Right cardiac atrium (tissue), 5 donors: ENCODE measurements at places on chromosomes 3 and 15. TPM values are rescaled to one million over a fixed set of nuclear protein-coding genes. Genes with fewer than 3 reads are reported as not detected.

- DNase-seq, result no peak
Measured at GRCh38 chr15:71093054-71094024, 21.9 kb upstream of the THSD4 start.

DNA sequence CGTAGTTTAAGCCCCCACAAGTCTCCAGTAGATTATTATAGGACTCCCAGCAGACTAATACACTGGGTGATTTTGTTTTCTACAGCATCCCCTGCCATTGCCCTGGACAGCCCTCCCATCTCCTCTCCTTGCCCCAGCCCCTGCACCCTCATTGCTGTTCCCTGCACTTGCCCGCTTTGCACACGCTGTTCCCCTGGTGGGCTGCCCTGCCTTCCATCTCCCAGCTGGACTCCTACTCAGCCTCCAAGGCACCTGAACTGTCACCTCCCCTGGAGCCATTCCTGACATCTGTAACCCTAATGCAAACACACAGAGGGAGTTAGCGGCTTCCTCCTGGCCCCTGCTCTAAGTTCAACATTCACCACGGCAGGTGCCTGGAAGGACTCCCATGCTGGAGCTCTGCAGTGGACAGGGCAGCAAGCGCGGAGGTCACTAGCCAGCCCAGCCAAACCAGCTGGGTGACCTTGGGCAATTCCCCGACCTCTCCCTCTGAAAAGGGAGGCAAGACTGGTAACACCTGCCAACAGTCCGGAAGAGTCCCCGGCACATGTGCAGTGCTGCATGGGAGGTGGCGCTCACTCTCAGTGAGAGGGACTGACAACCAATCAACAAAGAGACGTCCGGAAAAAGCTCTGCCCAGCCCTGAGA is 38.8 kb upstream of the IQSEC1 start:
- DNase-seq, result no peak

DNA sequence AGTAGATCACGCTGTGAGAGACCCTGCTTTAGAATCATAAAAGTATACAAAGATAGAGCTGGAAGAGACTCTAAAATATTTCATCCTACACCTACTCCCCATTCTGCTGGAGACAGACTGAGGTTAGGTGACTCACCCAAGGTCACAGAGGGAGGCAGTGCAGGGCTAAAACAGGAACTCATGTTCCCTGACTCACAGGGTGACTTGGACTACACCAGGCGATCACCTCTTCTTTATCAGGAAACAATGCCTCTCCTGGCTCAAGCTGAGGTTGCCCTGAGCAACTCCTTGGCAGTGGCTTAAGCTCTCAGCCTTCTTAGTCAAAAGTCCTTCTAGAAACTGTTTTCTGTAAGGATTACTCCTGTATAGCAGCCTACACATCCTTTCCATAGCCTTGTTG is 26.4 kb upstream of the TNFAIP8L3 start:
- DNase-seq, result no peak

DNA sequence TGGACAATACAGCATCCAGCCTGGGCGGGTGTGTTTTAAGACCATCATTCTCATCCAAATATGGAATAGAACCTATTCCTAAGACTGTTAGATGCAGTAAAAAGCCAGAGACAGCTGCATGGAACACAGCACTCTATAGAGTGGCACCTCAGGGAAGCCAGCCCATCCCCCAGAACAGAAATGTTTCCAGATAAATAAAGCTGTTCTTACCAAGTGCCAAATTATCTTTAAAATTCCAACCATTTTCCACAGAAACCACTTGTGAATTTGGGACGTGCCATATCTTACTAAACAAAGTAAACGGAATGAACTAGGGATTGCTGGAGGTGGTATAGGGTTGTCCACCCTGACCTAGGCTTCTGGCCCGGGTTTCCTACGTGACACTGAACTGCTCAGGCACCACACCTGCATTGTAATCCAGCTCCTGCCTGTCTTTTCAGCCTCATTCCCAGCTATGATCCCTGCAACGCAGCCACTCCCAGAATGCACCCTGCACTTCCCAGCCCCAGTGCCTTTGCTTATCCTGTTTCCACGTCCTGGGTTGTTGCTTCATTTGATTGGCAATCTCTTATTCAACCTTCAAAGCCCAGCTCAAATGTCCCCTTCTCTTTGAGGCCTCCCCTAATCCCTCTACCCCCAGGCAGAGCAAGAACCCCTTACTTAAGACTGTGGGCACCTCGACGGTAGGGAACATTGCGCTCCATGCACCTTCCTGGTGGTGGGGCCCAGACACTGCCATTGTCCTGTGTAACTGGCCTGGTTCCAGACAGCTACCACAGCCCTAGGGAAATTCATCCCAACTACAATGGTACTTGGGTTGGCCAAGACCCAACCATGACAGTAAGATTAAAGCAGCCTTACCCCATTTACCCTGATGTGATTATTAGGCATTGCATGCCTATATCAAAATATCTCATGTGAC is 100.2 kb downstream of the IQSEC1 start:
- DNase-seq, result no peak

DNA sequence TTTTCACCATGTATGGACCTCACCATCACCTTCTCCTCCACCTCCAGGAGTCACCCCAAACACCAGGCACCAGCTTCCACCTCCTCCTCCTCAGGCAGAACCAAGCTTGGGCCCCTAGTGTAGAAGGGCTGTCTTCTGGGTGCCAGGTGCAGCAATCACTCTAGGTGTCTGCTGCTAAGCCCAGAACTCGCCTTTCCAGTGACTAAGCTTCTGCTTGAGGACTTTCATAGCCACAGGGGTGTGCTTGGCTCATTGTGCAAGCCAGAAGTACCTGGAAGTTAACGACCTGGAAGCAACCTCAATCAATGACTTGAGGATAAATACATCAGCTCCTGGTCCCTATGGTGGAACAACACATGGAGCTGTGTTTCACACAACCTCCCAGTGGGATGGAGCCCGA is 49.8 kb upstream of the PXYLP1 start:
- no peak for DNase-seq

- DNase-seq, result no peak
Measured at GRCh38 chr15:53665930-53666329, 93.5 kb downstream of the WDR72 start.

DNA sequence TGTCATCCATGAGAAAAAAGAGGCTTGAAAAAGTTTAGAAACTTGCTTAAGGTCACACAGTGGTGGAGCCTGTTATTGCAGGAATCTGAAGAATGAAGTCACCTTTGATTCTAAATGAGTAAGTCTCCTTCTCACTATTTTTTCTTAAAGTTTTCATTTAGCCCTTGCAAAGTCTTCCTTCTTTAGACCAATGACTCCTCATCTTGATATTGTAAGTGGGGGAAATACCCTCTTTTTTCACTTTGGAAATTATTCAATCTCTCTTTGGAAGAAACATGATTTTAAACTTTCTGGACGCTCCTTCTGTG is 787 bp upstream of the SLMAP start:
- DNase-seq, result no peak

- DNase-seq, result no peak
Measured at GRCh38 chr15:53569751-53570480, 189.5 kb downstream of the WDR72 start.

- DNase-seq, result no peak
Measured at GRCh38 chr3:113008117-113008516, 17.3 kb downstream of the GTPBP8 start.

Gene CPLX3
- polyA plus RNA-seq, result 13.3 TPM

Gene NR2F2
- 43.0 TPM for polyA plus RNA-seq

Gene DGKG
- polyA plus RNA-seq, result 4.5 TPM

Gene FGF7
- 21.3 TPM for polyA plus RNA-seq

Gene SLC9A9
- polyA plus RNA-seq, result 3.6 TPM

Gene WNT7A
- polyA plus RNA-seq, result not detected

Gene SYNPR
- 3.8 TPM for polyA plus RNA-seq
